Renal pelvis (tissue), 12 donors: ENCODE measurements at places on chromosomes 2 and 18. TPM values are rescaled to one million over a fixed set of nuclear protein-coding genes. Genes with fewer than 3 reads are reported as not detected.

GRCh38 chr18:79680100-79680879 is 687 bp downstream of the CTDP1 start:
- peak; percentile 34 for DNase-seq

- DNase-seq, result no peak
These were observed 252.5 kb upstream of the SP5 start for GRCh38 chr2:170462433-170463205.

GRCh38 chr2:163345795-163346573 is 389.8 kb downstream of the FIGN start:
- peak; percentile 64 for DNase-seq

DNA sequence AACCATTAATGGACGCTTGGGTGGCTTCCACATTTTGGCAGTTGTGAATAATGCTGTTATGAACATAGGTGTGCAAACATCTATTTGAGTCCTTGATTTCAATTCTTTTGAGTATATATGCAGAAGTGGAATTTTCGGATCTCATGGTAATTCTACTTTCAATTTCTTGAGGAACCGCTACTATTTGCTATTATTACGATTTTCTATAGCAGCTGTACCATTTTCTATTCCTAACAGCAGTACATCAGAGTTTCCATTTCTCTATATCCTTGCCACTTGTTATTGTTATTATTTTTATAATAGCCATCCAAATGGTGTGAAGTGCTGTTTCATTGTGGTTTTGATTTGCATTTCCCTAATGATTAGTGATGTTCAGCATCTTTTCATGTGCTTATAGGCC is 69.5 kb downstream of the KIF5C start:
- DNase-seq, result no peak

- no peak for DNase-seq
These were observed 629.4 kb downstream of the TSN start for GRCh38 chr2:122384768-122385333.

The IL1B gene
- polyA plus RNA-seq, result 0.27 TPM

DNA sequence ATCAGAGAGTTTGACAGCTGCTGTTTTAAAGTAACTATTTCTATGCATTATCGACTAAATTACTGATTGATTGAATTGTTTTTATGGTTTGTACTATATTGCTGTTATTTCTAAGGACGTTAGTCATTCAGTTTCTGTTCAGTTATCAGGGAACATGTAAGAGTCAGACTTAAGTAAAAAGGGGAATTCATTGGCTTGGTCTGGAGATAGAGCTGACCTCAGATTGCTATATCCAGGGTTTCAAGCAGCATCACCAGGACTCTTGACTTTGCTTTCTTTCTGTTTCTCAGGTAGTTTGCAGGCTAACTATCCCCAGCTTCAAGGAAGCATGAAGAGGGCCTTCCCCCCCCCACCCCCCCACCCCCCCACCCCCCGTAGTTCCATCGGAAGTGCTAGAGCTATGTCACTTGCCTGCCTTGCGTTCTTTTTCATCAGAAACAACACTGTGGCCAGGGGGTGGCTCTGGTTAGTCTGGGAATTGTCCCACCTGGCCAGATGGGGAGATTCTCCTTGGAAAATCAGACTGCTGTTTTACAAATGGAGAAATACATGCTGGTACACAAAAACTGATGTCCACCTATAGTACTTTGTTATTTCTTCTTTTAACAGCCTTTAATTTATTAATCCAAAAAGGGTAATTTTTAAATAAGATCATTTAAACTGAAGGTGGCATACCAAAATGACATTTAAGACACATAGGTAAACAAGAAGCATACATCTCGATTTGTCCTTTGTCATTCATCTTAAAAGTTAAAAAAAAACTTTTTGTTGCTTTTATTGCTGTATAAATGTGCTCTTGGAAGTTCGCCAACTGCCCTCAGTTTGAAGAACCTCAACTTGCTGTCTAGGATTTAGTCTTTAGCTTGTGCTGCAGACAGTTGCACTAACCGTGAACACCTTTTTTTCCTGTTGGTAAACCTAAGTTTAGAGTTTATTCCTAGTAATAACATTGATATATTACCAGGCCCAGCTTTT is 9.4 kb downstream of the SMAD4 start:
- DNase-seq, result no peak

GRCh38 chr2:24429197-24430074 is 61.6 kb upstream of the NCOA1 start:
- DNase-seq, result no peak

- DNase-seq, result no peak
These were observed 174.5 kb downstream of the PID1 start for GRCh38 chr2:229096409-229097066.

The UGT1A10 gene
- not detected for polyA plus RNA-seq

The TRPM8 gene
- polyA plus RNA-seq, result 0.10 TPM

- DNase-seq, result no peak
These were observed 79.6 kb upstream of the LAPTM4A start for GRCh38 chr2:20130821-20131645.

GRCh38 chr2:113248997-113249770 is 29.5 kb downstream of the PAX8 start:
- peak; percentile 71 for DNase-seq

The ARPC2 gene
- 237 TPM for polyA plus RNA-seq

DNA sequence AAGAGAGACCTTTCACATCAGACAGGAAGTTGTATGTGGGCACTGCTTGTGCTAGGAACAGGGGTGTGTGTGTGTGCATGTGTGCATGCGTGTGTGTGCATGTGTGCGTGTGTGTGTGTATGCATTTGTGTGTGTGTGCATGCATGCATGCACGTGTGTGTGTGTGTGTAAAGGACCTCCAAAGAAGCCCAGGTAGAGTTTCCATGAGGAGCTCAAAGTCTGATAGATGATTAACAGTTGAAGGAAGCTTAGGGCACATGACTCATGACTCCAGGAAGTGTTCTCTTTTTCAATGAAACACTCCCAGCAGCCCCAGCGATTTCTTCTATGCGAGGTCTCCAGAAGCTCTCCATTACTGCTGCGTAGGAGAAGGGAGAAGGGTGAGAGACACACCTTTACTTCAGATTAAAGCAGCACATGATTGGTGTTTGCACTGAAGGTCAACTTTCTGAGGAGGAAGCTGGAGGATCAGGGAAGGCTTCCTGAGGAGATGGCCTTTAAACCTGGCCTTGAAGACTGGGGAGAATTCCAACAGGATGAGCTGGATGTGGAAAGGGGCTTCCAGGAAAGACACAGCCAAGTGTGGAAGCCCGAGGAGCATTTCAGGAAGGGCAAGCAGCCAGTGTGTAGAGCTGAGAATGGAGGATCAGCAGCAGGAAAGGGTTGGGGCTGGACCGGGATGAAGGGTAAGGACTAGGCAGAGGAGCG is 77.7 kb downstream of the SMAD4 start:
- no peak for DNase-seq

- DNase-seq, result no peak
These were observed 156.7 kb downstream of the GALNT14 start for GRCh38 chr2:30981510-30981909.

The CCBE1 gene
- polyA plus RNA-seq, result 31.3 TPM

- DNase-seq, result peak; percentile 12
These were observed 335.7 kb upstream of the CDH7 start for GRCh38 chr18:65415098-65415497.

The DTNA gene
- 19.2 TPM for polyA plus RNA-seq

- DNase-seq, result peak; percentile 49
These were observed 58.6 kb downstream of the ZEB2 start for GRCh38 chr2:144461308-144461766.

DNA sequence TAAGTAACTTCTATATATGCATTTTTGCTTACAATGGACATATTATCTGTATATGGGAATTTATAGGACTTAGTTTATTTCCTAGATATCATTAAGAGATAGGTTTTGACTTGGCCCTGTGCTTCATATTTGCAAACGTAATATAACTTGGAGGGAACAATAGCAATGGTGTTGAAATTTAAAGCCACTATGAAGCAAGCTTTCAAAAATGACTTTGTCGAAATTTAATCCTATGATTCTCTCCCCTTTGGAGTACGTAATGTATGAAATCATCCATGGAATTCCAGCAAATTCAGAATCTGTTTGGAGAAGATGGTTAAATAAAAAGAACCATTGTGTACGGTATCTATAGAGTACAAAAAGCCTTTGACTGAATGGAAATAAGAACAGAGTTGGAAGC is 486.3 kb downstream of the ARHGAP15 start:
- no peak for DNase-seq

DNA sequence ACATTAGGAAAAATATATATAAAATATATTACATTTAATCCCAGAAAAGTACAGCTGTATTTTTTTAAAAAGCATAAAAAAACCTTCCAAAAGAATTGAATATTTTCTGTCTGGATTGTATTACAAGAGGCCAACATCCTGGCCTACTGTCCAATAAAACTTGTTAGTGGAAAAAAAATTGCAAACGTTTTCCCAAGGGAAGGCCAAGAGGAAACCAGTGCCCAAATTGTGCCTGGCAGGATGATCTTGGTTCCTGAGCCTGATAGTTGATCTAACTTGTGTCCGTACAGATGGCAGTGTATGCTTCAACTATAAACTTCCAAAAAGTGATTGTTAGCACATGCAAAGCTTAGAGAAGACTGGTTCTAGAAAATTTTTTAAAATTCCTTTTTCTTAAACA is 90.6 kb upstream of the LPIN2 start:
- DNase-seq, result no peak

DNA sequence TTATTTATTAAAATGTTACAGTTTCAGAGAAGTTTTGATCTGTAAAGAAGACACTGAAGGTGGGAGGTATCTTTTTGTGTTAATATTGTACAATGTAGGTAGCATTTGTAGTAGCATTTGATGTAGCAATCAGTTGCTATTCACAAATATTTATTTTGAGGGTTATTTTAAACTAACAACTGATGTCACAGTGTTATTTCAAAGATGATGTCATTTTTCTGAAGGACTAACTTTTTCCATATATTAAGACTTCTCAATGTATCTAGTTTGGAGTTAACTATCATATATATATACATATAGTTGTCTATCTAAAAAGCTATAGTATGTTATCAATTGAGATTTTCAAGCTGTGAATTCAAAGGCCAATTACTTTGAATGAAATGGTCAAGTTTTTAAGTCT is 1003.3 kb downstream of the DSC3 start:
- DNase-seq, result no peak

The ZDBF2 gene
- 10.3 TPM for polyA plus RNA-seq

GRCh38 chr2:97662386-97662894 is 1.4 kb downstream of the ACTR1B start:
- DNase-seq, result no peak

DNA sequence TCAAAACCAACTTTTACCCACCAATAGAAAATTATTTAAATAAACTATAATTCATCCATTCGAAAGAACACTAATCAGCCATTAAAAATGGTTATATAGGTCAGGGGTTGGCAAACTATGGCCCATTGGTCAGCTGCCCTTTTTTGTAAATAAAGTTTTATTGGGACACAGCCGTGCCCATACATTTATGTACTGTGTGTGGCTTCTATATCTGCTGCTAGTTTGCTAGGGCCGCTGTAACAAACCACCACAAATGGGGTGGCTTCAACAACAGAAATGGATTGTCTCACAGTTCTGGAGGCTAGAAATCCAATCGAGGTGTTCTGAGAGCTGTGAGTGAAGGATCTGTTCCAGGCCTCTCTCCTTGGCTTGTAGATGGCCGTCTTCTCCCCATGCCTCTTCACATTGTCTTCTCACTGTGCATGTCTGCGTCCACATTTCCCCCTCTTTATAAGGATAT is 7.0 kb upstream of the TXNDC2 start:
- no peak for DNase-seq

- no peak for DNase-seq
These were observed 5.9 kb downstream of the SCYGR3 start for GRCh38 chr2:227608561-227609338.

The G6PC2 gene
- 0.24 TPM for polyA plus RNA-seq

The SERPINB12 gene
- polyA plus RNA-seq, result not detected

- no peak for DNase-seq
These were observed 153.8 kb downstream of the IKZF2 start for GRCh38 chr2:212997526-212998020.

DNA sequence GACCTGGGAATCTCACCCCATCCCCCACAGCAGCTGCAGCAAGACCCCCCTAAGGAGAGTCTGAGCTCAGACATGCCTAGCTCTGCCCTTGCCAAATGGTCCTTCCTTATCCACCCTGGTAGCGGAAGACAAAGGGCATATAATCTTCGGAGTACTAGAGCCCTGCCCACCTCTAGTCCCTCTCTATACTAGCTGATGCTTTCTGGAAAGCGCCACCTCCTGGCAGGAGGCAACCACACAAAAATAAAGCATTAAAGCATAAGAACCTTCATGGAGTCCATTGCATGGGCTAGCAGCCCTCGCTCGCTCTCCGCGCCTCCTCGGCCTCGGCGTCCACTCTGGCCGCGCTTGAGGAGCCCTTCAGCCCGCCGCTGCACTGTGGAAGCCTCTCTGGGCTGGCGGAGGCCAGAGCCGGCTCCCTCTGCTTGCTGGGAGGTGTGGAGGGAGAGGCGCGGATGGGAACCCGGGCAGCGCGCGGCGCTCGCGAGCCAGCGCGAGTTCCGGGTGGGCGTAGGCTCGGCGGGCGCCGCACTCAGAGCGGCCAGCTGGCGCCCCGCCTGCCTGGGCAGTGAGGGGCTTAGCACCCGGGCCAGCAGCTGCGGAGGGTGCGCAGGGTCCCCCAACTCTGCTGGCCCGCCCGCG is 941.2 kb downstream of the SUCLG1 start:
- no peak for DNase-seq

DNA sequence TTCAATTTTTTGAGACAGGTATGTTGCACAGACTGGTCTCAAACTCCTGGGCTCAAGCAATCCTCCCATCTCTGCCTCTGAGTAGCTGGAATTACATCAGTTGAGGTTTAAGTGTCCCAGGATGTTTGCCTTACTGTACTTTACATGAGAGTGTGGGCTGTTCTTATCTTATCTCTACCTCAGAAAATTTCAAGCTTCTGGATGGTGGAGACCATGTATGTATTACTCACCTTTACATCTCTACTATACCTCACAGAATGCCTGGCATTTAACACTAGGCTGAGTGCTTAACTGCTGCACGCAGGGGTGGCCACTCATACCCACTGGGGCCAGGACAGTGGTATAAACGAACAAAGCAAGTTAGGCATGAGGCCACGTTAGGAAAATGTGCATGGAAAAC is 272.0 kb upstream of the RAB12 start:
- no peak for DNase-seq

GRCh38 chr2:241092677-241093076 is 9.4 kb downstream of the MTERF4 start:
- no peak for DNase-seq
